ENCODE measurements at places on chromosomes 2 and 18.

DNA sequence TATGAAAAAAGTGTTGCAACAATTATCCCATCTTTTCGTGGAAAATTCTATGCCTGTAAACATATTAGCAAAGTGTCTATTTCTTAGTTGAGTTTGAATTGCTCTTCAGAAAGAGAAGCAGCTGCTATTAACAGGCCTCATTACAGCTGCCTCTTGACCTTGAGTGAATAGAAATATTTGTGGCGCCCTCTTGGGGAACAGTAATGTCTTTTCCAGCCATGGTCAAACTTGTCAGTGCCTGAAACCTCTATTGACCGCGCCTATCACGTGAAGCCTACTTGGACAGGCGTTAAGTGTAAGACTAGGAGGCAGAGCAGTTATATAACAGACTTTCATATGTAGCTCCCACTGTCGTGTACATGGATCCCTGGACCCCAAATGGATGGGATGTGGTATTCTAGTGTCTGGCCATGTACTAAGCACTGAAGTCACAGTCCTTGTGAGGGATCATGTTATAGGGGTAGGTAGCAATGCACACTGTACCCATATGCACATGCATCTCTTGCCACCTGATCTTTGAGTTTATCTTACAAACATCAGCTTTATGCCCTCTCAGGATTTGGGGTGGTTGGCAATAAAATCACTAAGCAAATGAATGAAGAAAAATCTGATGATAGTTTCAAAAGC is 245.0 kb downstream of the PTGR3 start:
- peak; percentile 65 for DNase-seq

GRCh38 chr2:98759338-98759737 is 28.4 kb upstream of the MGAT4A start:
- no peak for DNase-seq

- no peak for DNase-seq
These were observed 43.1 kb downstream of the MAP4K4 start for GRCh38 chr2:101740555-101740964.

DNA sequence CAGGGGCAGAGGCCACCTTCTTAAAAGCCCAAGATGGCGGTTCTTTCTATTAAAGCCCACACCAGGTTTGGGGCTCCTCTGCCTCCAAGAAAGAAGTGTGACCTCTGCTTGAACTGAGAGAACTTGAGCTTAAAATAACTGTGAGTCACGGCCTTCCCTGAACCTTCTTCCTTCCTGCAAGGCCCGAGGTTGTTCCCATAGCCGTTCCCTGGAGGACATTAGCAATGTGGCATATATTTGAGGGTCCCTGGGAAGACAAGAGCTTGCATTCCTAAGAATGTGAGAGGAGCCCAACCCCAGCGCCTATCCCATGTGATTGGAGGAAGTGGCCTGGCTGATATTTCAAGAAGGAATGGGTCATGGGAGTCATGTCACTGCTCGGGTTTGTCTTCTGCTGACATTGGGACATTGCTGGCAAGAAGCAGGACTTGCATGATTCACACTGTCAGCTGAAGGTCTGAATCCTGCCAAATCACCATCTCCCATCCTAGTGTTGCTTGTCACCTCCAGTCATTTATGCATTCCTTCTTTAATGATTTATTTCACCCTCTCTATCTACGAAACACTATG is 168.1 kb downstream of the TRIB2 start:
- peak; percentile 94 for DNase-seq

DNA sequence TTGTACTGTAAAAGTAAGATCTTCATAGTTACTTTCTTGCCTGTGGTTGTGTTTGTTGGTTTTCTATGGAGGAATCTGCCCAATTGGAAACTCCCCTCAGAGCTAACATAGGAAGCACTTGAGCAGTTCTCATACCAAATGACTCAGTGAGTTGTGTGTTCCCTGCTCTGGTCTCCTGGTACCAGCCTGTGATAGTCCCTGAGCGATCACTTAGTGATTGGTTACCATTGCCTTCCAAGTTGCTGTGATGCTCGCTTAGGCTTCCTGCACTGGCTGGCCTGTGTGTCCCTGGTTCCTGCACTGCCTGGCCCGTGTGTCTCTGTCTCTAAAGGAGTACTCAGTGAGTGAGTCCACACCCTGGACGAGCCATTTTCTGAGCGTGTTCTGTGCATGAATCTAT is 133.0 kb downstream of the MAP4K4 start:
- DNase-seq, result peak; percentile 45

DNA sequence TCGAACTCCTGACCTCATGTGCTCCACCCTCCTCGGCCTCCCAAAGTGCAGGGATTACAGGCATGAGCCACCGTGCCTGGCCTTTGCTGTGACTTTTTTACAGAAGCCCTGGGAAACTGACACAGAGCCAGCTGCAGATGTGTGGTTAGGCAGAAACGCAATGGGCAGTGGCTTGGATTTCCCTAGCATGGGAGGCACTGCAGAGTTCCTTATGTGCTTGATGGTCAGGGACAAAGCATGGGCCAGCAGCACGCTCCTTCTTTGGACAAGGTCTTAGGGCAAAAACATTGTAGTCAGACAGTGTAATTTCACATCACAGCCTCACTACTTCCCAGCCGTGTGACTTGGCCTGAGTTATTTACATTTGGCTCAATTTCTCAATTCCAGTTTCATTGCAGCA is 153.9 kb downstream of the RNF144A start:
- no peak for DNase-seq

DNA sequence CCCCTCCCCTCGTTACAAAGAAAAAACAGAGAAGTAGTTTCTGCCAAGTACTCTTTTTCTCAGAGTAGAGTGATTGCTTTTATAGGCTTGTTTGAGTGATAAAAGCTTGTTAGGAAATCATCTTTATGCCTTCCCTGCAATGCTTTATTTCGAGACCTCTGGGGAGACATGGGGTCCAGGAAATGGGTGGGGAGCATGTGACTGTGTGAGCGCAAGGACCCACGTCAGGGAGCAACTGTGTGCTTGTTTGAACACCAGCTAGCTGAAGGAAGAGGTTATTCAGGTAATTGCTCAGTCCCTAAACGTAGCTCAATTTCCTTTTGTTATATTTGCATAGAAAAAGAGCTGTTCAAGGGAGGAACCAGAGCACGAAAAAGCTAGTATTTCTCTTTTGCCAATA is 187.3 kb downstream of the FAM210A start:
- no peak for DNase-seq

DNA sequence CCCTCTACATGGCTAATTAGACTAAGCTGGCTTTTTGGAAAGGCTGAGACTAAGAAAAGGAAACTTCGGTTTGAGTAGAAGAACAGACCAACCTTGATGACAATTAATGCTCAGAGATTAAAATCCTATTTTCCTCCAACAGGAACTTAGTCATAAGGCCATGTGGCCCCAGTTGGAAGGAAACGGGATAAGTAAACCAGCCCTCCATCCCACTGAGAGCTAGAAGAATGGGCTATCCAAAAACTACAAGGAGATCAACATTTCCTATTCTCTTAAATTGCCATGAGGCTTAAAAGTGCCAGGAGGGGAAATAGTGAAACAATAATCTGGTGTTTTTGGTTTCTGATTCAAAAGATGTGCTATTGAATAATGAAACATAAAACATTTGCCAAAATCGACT is 216.6 kb downstream of the PAX3 start:
- no peak for DNase-seq

DNA sequence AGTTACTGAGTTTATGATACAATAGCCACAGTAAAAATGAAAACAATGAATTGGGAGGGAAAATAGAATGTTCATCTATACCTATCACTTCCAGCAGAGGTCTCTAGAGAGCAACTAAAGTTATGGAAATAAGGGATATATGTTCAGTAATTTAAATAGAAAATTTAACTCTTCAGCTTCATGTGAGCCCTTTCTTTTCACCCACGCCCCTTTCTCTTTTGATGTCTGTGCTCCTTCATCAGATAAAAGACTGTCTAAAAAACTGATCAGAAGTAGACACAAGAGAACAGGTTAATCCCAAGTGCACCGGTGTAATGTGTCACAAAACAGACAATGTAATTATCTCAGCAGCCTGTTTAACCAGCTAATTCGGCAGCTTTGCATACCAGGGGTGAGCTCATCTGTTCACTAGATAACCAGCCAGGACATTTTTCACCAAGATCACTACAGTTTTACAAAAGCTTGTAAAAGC is 238.5 kb upstream of the ERBB4 start:
- DNase-seq, result peak; percentile 56

- DNase-seq, result no peak
These were observed 74.9 kb downstream of the ANKRD44 start for GRCh38 chr2:197235711-197236110.

DNA sequence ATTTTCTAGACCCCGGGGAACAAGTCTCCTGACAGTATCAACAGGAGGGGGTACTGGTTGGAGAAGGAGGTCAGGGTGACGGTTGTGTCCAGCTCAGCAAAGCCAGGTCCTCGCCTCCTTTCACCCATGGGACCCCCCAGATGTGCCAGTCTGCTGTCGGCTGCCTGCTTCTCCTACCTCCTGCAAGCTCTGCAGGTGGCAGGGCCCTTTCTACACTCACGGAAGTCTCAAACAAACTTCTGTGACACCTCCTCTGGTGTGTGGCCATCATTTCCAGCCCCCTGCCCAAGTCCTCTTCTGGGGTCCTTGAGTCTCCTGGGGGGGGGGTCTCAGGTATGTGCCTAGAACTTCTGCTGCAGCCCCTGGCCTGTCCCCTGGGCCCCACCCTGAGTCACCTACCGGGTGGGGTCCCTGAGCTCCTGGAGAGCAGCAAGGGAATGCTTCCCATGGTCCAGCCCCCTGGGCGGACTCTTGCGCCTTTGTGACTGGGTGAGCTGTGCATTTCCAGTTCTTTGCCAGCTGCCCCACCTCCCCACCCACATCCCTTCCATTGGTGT is 12.8 kb downstream of the SH3RF3 start:
- DNase-seq, result no peak

DNA sequence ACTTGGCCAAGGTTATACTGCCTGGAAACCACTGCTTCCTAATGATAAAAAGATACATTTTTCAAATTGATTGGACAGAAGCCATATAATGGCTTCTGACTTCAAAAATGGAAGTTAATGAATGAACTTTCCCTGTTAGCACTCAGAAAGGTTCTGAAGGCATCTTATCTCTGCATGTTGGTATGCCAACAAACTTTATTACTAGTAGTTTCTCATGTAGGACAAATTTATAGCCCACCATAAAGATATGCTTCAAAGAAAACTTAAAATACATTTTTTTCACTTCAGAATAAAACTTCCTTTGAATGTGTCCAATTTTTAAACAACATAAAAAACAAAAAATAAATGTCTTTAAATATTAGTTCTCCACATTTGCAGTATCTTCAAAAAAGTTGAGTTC is 10.0 kb downstream of the DOCK10 start:
- DNase-seq, result no peak

- DNase-seq, result no peak
These were observed 7.1 kb upstream of the XDH start for GRCh38 chr2:31421634-31422033.

- DNase-seq, result no peak
These were observed 78.4 kb upstream of the ZSWIM2 start for GRCh38 chr2:186927185-186927866.

DNA sequence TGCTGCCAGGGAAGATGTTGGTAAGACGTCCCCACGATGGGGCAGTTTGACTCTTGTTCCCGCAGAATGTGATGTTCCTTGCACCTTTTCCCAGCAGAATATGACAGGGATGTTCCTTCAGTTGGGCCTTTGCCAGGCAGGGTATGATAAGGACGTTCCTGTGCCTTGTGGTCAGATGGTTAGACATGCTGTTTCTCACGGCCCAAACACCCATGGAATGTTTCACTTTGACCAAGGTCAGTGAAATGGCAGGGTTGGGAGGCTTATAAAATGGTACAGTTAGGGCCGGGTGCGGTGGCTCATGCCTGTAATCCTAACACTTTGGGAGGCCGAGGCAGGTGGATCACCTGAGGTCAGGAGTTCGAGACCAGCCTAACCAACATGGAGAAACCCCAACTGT is 40.3 kb upstream of the YPEL5 start:
- peak; percentile 50 for DNase-seq

DNA sequence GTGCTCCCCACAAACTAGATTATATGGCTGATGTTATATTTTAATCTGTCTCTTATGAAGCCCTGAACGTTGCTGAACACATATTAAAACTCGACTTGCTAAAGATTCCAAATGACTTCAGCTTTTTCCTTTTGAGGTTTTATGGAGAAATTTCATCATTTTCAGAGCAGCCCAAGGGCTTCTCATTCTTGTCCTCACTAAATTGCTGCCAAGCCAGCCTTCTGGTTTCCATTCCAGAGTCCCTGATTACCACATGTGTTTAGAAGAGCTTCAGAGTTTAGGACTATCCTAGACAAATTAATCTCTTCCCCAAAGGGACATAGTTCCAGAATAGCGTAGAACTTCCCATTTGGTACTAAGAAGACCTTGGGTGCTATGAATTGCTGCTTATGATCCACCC is 77.8 kb upstream of the CCDC195 start:
- no peak for DNase-seq

DNA sequence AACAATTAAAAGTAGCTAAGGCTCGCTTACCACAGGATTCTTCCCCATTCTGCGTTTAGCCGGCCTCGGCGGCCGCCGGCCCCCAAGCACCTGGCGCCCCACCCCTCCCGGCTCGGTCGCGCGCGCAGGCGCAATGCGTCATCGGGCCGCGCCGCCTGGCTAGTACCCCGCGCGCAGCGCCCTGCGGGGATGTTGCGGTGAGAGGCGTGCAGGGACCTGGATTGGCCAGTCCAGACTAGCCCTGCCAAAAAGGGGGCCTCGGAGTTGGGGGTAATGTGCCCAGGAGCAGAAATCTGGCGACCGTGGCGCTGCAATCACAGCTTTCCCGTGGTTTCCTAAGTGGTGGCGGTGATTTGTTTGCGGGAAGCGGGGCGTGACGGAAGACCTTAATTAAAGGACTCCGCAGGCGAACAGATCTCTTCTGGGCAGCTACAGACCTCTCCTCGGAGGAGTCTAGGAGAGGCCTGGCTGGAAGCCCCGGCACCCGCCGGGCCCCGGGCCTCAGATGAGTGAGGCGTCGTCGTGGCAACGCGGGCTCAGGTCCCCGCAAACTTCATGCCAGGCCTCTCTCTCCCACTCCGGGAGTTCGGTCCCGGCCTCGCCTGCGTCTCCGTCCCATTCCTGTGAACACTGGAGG is 606 bp downstream of the TMEM237 start:
- peak; percentile 76 for DNase-seq

DNA sequence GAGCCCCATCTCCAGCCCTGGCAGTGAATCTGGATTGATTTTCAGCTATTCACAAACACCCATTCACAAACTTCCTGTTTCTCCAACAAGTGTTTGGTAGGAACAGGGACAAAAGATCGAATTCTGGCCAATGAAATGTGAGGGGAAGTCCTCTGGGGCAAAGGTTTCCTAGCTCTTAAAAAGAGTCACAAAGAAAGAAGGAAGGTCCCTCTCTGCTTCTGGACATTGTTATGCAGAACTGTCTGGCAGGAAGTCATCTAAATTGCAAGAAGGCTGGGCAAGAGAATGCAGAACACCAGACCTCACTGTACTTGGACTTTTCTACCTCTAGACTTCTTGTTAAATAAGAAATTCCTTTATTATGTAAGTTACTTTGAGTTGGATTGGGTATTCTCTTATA is 137.3 kb downstream of the CCDC148 start:
- no peak for DNase-seq

Data from cardiac fibroblast (primary cell).